ENCODE measurements at places on chromosomes 2 and 18. TPM values are rescaled to one million over a fixed set of nuclear protein-coding genes. Genes with fewer than 3 reads are reported as not detected.

The ACMSD gene
- total RNA-seq: not detected

The GATA6 gene
- 0.44 TPM for total RNA-seq

The CEBPZ gene
- total RNA-seq: 56.4 TPM

The COLEC12 gene
- total RNA-seq: 61.7 TPM

The C1QL2 gene
- total RNA-seq: not detected

The COL4A3 gene
- not detected for total RNA-seq

The LOXHD1 gene
- total RNA-seq: 0.16 TPM

The CHRNG gene
- not detected for total RNA-seq

The UGT1A4 gene
- not detected for total RNA-seq

The NPAS2 gene
- 1.1 TPM for total RNA-seq

The PREB gene
- 23.2 TPM for total RNA-seq

The IL1RN gene
- not detected for total RNA-seq

The ARHGAP28 gene
- total RNA-seq: 3.6 TPM

The RAPGEF4 gene
- 11.8 TPM for total RNA-seq

The GGCX gene
- total RNA-seq: 21.2 TPM

The CTLA4 gene
- 0.16 TPM for total RNA-seq

The IL37 gene
- total RNA-seq: not detected

The MARS2 gene
- 2.9 TPM for total RNA-seq

The REG3A gene
- total RNA-seq: not detected

The SP9 gene
- total RNA-seq: not detected

The FBXO36 gene
- total RNA-seq: 1.5 TPM

The SGO2 gene
- total RNA-seq: 5.5 TPM

The BMP10 gene
- not detected for total RNA-seq

The LRRTM4 gene
- not detected for total RNA-seq

The CEP76 gene
- 12.5 TPM for total RNA-seq

The CACNB4 gene
- under 0.01 TPM for total RNA-seq

The SPEG gene
- total RNA-seq: 0.44 TPM

The NR4A2 gene
- total RNA-seq: under 0.01 TPM

The MATN3 gene
- 1.0 TPM for total RNA-seq

The RAB27B gene
- total RNA-seq: not detected

The KLHL41 gene
- total RNA-seq: 0.13 TPM

The TMEM247 gene
- total RNA-seq: not detected

The NMUR1 gene
- total RNA-seq: not detected

The SEH1L gene
- total RNA-seq: 64.4 TPM

The MXD1 gene
- total RNA-seq: 2.3 TPM
